ENCODE measurements at places on chromosomes 6 and 20.

DNA sequence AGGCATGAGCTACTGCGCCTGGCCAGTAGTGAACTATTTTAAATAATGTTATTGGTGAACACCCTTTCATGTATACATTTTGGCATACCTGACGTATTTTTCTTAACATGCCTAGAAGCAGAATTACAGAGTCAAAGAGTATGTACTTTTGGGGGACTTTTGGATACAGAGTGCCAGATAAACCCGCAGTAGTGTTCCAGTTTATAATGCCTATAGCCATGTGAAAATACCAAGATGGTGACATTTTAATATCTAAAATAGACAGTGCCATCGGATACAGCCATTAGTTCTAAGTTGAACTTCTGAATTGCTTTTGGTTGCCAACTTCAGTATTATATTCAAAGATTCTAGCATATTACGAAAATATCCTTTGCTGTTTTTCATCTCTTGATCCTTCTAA is 20.3 kb downstream of the TM9SF4 start:
- no peak for DNase-seq

DNA sequence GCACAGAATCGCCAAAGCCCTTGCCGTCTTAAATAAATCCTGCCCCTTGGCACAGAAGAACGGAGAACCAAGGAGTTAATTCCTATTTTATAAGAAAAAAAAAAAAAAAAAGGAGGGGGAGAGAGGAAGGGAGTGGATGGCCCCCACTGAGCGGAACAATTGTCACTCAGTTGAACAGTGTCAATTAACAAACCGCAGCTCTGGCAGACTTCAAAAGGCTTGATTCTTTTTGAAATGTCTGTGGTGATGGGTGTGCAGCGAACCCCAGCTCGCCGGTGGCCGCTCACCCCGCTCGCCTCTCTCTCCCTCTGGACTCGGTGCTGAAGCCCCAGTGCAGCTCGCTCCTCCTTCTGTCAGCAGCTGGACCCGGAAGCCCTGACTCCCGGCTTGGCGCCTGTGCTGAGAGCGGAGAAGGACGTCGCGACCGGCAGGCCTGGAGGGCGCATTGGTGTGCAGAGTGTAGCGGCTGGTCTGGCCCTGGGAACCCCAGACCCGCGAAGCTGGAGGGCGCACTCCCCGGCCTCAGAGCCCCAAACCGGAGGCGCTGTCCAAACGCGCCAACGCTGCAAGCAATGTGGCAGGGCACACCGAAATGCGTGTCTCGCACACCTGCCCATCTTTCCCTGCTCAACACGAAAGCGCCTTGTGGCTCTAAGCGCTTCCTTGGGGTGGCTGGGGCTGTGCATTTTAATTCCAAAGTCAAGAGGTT is 3.4 kb downstream of the LINC00237 start:
- DNase-seq = peak; percentile 58

DNA sequence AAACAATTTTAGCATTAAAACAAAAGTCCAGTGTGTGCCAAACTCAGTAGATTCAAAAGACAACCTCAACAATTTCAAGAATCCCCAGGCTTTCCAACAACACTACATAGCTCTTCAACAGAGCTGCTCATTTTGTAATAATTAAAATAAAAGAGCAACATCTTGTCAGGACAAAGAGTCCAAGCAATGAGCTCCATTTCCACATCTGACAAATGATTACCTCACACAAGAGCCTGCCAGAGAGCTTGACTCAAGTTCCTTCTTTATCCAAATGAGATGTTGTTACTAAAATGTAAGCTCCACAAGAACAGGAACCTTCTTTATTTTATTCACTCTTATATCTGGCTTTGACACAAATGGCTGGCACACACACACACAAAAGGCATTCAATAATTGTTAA is 449.8 kb downstream of the HACE1 start:
- no peak for DNase-seq

DNA sequence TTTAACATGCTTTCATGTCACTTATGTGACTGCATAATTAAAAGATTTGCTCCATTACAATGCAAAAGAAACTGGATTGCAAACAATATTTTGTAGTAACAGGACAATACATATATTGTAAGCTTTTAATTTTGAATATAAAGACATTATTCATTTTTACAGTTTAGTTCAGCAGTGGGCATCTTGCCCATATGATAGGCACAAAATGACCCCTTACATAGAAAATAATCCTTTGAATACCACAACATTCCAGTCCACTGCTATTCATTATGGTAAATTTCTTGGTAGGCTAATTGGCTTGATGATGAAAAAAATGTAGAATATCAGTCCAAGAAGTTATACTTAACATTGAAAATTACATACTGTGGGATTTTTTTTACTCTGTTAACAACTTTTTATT is 74.1 kb upstream of the LAMA2 start:
- no peak for DNase-seq

GRCh38 chr20:382291-383115 is 1.9 kb downstream of the TRIB3 start:
- no peak for DNase-seq

DNA sequence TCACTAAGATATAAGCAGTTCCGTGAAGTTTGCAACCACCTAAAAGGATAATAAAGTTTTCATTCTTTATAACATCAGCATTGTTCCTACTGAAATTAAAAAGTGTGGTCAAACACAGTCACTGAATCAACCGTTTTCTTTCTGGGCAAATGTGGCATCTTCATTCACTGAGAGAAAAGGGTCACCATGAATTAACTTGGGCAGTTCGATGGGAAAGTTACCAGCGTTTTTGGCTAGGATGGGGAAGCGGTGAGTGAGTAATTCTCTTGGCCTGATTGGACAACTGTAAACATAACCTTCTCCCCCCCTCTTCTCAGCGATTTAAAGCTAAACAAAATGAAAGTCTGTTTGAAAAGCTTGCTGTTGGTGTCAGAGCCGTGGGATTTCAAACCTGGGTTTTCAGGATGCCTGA is 181.8 kb downstream of the SASH1 start:
- DNase-seq = no peak

DNA sequence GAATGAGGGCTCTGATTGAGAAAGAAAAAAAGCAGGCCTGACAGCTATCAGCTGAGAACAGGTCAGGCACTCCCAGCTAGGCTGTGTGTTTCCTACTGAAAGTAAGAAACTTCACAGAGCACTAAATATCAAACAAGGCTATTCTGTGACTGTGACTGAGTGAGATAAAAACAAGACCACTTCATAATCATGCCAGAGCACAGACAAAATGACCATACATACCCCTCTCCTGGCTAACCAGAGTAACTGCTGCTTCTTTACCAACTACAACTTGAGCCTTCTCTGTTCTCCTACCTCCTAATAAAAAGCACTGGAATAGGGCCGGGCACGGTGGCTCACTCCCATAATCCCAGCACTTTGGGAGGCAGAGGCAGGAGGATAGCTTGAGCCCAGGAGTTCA is 6.8 kb upstream of the BTN1A1 start:
- no peak for DNase-seq

- DNase-seq = no peak
These were observed 6.4 kb downstream of the CDKAL1 start for GRCh38 chr6:20540683-20541082.

GRCh38 chr20:41697861-41698559 is 79.8 kb upstream of the CHD6 start:
- no peak for DNase-seq

- DNase-seq = no peak
These were observed 39.6 kb upstream of the POU5F1 start for GRCh38 chr6:31210123-31210522.

DNA sequence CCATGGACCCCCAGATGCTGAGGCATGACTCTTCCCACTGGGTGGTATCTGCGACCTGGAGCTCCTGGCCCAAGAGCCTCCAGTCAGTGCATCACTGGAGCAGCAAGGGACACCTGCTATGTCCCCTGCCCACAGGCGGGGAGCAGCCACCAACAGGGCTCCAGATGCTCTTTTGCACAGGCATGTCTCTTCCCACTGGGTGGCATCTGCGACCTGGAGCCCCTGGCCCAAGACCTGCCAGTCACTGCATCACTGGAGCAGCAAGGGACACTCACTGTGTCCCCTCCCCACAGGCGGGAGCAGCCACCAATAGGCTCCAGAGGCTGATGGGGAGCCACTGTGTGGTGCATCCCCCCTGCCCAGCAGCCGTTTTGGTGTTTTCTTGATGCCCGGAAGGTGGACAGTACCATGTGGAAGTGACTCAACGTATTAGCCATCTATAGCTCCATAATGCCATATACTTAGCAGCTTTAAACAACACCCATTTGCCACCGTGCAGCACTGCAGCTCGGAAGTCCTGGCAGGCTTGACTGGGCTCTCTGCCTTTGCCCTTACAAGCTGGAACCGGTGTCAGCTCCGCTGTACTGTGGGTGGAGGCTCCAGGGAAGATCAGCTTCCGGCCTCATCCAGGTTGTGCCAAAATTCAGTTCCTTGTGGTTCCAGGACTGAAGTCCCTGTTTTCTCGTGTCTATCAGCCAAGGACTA is 124.9 kb upstream of the CST7 start:
- peak; percentile 14 for DNase-seq

- peak; percentile 18 for DNase-seq
These were observed 8.1 kb upstream of the SERPINB9 start for GRCh38 chr6:2911171-2911570.

GRCh38 chr6:37139230-37139962 is 30.6 kb upstream of the PIM1 start:
- DNase-seq = no peak

- no peak for DNase-seq
These were observed 28.0 kb downstream of the PTPRK start for GRCh38 chr6:128492386-128492785.

DNA sequence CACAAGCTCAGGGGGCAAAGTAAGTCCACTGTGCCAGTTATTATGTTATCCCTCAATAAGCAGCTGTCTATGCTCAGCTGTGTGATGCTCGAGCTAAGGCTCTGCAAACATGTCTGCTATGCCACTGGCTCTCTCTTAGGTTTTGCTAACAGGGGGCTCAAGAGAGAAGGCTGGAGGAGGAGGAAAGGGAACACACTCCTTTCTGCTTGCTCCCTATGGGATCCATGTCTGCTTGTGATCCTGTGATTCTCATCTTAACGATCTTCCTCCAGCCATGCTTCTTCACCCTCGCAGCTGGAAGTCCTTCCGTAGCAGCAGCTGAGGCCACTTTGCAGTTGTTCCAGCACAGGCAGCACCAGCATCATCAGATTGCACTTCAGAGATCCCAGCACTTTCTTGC is 37.0 kb upstream of the IGF2R start:
- no peak for DNase-seq

GRCh38 chr6:20474874-20475542 is 59.2 kb upstream of the CDKAL1 start:
- no peak for DNase-seq

DNA sequence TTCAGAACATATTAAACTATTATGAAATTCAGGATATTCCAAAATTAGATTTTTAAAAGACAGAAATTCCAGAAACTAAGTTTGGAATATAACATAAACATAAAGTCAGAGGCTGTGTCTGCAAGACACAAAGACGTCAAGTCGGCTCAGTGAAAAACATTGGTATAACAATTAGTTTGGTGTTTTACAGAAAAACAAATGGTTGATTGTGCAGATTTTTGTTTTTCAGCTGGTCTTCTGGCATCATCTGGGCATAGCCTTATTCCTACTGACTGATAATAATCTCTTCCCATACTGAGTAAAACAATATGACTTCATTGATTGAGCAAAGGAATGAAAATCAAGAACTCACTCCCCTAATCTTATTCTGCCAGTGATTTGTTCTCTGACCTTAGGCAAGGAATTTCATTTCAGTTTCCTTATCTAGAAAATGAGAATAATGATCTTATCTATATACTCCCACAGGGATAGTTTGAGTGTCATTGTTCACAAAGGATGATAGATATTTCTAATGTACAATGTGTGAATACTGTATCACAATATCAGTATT is 84.3 kb downstream of the FRK start:
- no peak for DNase-seq

GRCh38 chr6:43921039-43921438 is 151.0 kb downstream of the VEGFA start:
- DNase-seq = no peak
